Stromal cell of bone marrow (primary cell): ENCODE measurements at places on chromosomes 6 and 20.

GRCh38 chr20:48823960-48824498 is 3.8 kb downstream of the PREX1 start:
- DNase-seq: peak; percentile 97

- DNase-seq: no peak
Measured at GRCh38 chr6:83352424-83353061, 78.3 kb downstream of the ME1 start.

- DNase-seq: no peak
Measured at GRCh38 chr20:59660471-59660870, 56.1 kb downstream of the PHACTR3 start.

GRCh38 chr20:45032781-45033180 is 66.5 kb downstream of the STK4 start:
- DNase-seq: no peak

DNA sequence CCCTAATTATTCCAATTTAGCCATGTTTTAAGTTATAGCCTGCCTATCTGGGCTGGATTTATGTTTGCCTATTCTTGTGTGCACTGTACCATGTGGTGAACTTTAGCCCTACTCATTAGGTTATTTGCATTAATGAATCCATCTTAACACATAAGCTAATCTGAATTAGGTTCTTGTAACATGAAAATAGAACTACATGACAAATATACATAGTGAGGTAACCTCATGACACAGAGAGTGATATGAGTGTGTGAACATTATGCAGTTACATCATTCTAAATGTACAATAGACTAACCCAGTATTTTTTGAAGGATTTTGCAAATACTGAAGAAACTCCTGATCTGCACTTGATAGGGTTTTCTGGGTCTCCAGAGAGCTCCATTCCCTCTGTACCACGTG is 733.7 kb upstream of the CITED2 start:
- DNase-seq: no peak

GRCh38 chr6:24117021-24117420 is 9.0 kb upstream of the NRSN1 start:
- peak; percentile 18 for DNase-seq

DNA sequence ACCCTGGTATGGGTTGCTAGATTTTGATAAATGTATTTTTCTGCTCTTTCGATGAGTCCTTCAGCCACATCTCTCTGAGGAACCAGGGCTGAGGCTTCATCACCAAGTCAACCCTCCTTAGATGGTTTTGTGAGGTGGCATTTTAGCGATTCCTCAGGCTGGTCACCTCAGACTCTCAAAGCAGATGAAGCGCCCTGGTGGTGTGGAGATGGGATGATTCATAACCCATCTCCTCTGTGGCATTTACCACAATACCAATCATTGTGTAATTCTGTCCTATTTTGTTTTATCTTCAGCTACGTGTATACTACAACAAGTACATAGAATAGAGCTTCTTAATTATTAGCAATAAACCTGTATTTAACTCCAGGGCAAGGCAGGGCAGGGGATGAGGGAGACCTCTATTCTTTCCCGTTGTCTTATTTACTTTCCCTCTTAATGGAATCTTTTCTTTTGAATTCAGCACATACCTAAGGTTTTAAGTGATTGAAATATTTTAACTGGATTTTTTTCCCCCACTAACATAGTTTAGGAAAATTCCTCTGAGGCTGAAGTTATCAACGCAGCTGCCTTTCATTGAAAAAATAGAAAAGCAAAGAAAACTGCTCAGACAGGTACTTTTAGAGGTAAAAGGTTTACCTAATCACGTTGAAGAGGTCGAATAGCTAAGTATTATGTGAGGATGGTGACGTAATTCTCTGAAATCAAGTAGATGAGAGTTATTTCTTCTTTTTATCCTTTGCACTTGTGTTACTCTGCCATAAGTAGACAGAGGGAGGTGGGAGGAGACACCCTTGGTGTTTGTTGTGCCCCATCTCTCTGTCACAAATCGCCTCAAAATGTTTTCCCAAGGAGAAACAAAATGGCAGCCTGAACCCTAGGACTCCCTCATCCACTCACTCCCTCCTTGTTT is 57.4 kb upstream of the EDN3 start:
- no peak for DNase-seq

DNA sequence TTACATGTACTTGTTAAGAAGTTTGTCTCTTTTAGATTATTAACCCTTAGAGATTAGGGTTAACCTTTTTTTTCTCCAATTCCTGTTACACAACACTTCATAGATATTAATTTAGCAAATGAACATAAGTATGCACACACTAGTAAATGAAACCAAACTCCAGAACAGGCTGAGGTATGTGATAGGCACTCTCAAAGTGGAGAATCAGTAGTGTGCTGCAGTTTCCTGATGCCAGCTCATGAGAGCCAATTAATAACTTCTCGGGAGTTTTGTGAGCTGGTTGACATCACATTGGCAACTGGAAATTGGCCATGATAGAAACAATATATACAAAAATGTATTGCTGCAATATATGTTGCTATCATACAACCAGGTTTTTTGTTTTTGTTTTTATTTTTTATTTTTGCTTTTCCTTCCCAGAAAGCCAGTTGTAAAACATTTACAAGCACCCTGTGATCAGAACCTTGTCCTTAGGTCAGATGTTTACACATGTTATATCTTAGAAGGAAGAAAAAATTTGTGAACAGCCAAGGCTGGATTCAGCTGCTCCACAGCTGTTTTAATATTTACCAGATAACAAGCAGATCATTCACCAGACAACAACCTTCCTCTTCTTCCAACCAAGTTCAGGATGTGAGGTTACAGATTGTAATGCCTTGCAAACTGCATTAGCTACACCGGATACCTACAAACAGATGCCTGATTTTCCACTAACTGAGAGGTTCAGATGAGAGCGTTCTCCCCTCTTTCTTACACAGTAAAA is 42.4 kb upstream of the ECHDC1 start:
- DNase-seq: no peak

- peak; percentile 16 for DNase-seq
Measured at GRCh38 chr20:40651151-40651550, 37.9 kb downstream of the MAFB start.

GRCh38 chr6:94130478-94130877 is 711.1 kb upstream of the EPHA7 start:
- no peak for DNase-seq

DNA sequence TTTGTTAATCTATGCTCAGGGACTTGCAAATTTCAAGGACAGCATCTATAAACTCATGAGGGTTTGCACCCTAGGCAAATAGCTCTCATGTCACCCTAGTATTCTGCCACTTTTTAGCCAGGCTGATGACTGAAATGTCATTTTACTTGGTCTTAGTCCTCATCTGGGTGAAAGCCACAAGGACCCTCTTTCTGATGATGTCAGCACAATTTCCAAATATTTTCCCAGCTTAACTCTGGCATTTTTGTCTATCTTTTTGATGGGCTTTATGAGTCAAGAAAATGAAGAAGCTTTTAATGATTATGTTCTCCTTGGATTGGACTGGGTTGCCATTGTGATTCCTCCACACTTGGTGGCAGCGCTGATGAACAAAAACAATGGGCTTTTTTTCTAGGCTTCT is 420.1 kb upstream of the BTBD3 start:
- DNase-seq: no peak

DNA sequence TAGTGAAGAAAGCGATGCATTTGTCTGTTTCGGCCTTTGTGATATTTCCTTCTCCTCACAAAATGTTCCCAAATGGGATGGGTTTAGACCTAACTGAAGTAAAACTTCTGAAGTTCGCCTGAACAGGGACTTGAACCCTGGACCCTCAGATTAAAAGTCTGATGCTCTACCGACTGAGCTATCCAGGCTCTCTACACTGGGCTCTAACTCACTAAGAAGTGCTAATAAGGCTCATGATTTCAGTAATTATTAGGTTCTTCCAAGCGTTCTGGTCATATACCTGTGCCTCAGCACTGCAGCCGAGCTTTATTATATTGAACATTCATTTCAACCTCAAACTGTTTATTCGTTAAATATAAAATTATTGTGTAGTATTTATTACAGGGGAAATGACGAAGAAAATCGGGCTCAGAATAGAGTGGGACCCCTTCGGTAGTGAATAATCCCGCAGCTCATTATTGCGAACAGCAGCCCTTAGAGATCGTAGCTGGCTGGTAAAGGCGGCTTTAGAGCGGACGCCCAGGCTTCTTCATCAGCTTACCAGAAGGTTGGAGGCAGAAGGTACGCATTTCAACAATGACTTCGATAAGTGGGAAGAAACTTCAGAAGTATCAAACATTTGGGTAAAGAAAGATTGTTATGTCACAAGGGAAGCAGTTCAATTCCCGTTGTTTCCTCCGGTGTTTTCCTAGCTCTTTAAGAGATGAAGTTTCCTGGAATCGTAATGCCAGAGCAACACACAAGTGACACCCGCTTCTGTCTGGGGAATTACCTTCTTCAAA is 119.0 kb upstream of the ZNF184 start:
- no peak for DNase-seq

DNA sequence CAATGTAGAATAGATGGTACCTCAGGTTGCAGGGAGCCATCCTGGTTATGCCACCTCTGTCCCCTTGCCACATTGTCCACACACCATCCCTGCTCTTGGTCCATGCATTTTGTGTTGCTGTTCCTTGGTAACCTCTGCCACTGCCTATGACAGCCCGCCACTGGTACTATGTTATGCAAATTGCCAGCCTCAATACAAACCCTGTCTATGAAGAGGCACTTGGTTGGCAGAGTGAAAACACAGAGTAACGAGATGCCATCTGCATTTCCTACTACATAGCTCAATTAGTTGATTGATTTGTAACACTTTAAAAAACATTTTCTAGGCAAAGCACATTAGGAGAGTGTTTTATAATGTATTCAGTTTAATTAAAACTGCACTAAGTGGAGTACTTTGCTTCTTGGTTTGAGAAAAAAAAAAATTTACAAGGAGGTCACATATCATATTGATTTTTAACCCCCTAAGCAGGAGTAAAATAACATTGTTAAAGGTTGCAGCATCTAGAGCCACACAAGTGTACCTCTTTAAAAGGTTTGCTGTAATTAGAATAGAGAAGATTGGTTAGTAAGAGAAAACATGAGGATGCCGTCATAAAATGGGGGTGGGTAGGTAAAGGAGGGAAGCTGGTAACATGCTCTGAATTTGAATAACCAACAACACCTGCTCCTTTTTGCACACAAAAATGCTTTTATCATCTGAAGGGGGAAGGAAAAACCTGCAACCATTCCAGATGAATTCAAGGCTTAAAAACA is 817.1 kb downstream of the KIF16B start:
- no peak for DNase-seq

DNA sequence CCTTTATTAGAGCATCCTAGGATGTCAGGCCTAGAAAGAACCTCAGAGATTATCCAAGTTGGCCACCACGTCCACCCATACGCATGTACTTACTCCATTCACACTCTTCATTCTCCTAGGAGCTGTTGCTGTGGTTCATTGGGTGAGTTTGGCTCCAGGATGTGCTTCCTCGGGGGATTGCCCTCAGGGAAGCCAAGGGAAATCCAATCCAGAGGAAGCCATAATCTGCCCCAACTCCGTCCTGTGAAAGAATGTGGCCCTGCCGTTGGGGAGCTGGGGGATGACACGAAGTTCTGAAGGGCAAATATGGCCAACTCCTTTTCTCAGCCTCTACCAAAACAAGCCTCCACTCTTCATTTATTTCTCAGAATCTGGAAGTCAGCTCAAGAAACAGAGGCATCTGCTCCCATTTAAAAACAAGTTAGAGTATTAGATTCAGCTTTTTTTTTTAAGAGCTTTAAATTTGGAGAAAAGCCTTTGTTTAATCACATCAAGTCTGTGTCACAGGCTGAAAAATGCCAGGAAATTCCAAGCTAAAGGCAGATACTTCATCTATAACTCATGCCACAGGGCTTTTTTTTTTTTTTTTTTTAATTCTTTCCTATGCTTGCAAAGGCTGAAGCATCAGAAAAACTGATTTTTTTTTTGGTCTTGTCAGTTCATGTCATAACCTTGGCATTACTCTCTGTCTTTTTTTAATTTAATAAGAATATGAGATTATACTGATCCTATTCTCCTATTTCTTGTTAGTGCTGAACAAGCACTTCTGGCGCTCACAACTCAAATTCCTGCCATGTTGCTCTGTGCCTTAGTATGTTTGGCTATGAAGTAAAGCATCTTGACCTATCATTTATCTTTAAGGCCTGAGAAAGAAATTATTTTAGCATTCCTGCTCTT is 480.9 kb upstream of the MARCKS start:
- DNase-seq: peak; percentile 89

GRCh38 chr6:112296122-112296521 is 41.8 kb upstream of the LAMA4 start:
- peak; percentile 65 for DNase-seq

- DNase-seq: no peak
Measured at GRCh38 chr6:2149361-2150006, 95.9 kb downstream of the GMDS start.

DNA sequence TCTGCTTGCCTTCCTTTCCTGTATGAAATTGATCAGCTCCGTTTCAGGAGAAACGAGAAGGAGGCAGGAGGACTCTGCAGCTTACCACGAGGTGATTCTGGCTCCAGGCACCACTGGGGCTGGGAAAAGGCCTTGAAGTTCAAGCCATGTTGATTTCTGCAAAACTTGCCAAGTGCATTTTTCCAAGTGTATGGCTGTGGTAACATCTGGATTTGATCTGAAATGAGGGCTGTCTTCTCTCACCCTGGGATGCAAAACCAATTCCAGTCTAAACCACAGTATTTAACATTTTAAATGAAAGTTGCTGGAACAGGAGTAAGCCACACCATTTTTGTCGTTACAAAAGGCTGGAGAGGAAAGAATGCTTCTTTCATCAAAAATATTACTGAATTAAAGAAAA is 36.1 kb upstream of the FAM210B start:
- DNase-seq: peak; percentile 9

- DNase-seq: no peak
Measured at GRCh38 chr6:53673162-53673727, 7.7 kb upstream of the KLHL31 start.

- DNase-seq: peak; percentile 28
Measured at GRCh38 chr20:35269055-35269781, 8.7 kb downstream of the MMP24OS start.

GRCh38 chr6:165010556-165011535 is 298.6 kb downstream of the C6orf118 start:
- no peak for DNase-seq

- no peak for DNase-seq
Measured at GRCh38 chr20:32446301-32447100, 88.4 kb downstream of the ASXL1 start.

DNA sequence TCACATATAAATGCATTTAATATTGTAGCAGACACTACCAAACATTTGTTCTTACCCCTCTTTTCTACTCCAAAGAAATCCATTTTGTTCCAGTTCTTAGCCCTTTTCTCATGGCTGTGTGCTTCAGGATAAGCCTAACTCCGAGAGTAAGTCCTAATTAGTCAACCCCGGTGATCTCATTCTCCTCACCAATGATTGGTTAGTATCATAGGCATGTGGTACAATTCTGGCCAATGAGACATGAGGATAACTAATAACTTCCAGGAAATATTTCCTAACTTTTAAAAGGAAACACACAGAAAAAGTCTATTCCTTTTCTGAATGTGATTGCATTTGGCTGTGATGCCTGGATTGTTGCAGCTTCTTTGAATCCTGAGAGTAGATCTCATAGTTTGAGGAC is 116.0 kb downstream of the GPR63 start:
- DNase-seq: no peak

GRCh38 chr6:39178235-39178634 is 51.0 kb downstream of the KCNK5 start:
- no peak for DNase-seq
